Immature natural killer cell (primary cell): ENCODE measurements at places on chromosomes 4 and X.

DNA sequence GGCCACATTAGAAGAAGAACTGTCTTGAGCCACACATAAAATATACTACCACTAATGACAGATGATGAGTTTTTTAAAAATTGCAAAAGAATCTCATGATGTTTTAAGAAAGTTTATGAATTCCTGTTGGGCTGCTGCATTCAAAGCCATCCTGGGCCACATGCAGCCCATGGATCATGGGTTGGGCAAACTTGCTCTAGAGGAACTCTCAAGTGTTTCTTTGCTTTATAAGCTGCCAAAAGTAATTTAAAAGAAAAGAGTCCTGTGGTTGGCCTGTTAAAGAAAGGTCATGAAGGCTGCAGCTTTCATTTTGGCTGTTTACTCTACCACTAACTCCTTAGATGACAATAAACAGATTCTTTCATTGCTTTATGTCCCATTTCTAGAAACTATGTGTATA is 218.2 kb downstream of the SCFD2 start:
- DNase-seq = no peak

DNA sequence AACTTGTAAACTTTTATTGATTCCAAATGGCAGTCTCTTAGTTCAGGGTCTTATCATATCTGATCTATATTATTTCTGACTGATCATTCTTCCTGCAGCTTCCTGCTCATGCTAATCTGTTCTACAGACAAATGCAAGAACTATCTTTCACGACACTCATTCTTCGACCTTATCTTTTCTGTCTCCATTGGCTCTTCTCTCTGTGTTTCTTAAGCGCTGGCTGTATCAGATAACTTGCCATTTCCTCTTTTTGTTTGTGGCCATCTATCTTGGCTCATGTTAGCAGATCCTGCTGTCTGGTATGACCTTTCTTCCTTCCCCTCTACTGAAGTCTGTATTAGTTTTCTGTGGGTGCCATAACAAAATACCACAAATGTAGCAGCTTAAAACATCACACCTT is 230.5 kb upstream of the PUDP start:
- no peak for DNase-seq

DNA sequence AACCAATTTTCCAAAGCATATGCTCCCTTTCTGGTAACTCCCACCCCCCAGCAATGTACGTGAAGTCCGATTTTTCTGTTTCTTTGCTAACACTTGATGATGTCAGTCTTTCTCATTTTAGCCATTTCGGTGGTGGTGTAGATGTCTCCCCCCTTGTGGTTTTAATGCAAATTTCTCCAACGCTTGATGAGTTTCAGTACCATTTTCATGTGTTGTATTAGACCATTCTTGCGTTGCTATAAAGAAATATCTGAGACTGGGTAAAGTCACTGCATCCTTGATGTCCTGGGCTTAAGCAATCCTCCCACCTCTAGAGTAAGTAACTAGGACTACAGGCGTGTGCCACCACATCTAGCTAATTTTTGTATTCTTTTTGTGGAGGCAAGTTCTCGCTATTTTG is 148.4 kb upstream of the VCX3A start:
- no peak for DNase-seq

GRCh38 chr4:135900956-135901355 is 1631.3 kb downstream of the PCDH18 start:
- no peak for DNase-seq

DNA sequence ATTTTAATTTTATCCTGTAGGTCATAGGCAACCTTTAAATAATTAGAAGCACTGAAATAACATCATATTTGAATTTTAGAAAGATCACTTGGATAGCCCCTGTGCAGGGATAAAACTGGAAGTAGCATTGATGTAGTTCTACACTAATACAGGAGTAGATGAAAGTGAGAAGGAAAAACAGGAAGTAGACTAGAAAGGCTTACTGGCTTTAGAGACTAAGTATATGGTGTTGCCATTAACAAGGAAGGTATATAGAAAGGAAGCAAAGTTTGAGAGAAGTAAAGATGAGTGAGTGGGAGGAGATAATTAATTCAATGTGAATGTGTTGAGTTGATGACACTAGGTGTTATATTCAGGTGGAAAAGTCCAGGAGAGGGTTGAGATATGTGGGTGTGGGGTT is 73.1 kb upstream of the EPGN start:
- DNase-seq = no peak
